ENCODE measurements at places on chromosomes 4 and X.

DNA sequence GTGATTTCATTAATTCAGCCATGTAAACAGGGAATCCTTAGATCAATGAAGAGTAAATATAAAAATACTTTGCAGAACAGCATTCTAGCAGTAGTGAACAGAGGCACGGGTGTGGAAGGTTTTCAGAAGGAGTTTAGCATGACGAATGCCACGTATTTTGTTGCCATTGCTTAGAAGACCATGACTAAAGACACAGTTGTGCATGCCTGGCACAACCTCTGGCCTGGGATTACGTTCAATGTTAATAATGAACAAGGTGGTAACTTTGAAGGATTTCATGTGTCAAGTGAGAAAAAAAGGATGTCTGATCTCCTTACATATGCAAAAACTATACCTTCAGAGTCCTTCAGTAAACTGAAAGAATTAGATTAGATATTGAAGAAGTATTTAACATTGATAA, 171.9 kb downstream of the MAGEB5 start:
- DNase-seq, result no peak

- no peak for DNase-seq
These were observed 62.6 kb downstream of the CASP6 start for GRCh38 chr4:109640644-109641043.

DNA sequence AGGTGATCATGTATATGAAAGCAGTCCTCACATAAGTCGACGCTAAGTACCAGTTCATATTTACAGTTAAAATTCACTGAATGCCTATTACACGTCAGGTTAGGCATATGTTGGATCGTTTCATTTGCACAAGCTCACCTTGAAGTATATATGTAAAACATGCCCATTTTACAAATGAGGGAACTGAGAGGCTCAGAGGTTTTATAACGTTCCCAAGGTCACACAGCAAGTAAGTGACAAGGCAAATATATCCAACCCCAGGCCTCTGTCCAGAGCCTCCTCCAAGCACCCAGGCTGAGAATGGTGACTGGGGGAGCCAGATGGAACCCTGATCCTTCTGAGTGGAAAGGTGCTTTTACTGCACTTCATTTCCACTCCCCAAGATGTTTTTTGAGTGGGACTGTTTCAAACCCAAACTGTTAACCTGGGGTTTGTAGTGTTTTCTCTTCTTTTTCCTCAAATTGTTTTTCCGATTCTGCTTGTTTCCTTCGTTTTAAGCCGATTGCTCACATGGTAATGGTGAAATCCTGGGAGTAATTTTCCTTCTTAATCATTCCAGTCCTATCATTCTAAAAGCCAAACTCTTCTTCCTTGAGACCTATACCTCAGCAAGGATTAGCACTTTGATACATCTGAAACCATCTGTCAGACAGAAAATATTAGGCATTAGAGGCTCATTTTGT, 791 bp downstream of the SMIM20 start:
- no peak for DNase-seq

- no peak for DNase-seq
These were observed 608.9 kb upstream of the LCORL start for GRCh38 chr4:18630218-18631110.

GRCh38 chr4:81965454-81965853, 408.3 kb downstream of the HNRNPD start:
- no peak for DNase-seq

DNA sequence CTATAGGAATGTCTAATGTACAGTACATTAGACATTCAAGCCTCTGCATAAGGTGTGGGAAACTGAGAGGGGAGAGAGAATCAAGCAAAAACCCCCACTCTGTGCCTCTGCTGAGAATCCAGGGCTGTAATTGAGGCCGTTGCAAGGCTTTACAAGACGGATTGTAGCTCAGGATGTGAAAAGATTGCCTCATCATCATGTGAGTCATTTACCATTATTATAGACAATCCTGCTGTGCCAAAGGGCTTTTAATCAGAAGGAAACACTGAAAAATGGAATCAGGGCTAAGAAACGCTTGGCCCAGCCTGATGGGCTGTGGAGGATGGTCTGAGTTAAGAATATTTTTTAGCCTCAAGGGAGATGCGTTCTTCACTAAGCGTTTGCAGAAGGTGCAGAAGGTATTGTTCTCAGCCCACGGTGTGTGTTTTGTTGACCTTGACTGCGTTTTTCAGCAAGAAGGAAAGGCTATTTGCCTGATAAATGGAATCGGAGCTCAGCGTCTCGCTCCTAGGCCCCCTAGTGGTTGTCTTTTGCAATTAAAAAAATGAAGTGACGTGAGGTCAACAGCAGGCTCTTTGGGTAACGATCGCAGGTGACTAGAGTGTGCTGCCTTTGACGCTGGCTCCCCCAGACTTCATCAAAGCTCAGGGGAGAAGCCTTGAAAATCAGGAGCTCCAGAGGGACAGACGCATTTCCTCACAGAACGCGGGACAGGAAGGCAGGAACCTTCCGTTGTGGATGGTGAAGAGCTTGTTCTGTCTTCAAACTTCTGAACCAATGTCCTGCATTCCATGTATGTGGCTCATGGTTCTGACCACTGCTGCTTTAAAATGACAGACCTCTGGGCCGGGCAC, 18.1 kb upstream of the CHRNA9 start:
- no peak for DNase-seq

DNA sequence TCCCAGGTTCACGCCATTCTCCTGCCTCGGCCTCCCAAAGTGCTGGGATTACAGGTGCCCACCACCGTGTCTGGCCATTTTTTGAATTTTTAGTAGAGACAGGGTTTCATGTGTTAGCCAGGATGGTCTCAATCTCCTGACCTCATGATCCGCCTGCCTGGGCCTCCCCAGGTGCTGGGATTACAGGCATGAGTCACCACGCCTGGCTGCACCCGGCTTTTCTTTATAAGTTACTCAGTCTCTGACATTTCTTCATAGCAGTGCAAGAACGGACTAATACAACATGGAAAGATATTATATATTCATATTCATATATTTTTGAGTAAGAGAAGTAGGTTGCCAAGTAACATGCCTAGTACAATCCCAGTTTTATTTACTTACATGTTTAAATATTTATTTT, 22.9 kb downstream of the SHROOM3 start:
- DNase-seq, result no peak

DNA sequence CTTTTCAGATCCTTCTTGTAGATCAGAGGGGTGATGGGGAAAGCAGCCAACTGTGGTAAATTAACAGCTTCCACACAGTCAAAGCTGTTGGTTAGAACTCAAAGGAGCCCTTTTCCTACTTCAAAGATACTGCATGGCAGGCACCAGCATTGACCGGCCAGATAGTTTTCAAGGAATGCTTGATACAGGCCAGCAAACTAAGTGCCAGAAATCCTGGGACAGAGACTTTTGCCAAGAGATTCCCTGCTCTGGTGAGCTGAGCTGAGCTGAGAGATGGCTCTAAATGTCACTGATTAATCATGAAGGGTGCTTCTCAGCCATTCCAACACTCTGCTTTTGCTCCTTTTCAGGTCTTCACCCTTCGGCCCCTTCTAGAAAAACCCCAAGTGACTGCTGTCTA, 131.6 kb upstream of the MED14 start:
- DNase-seq, result no peak

DNA sequence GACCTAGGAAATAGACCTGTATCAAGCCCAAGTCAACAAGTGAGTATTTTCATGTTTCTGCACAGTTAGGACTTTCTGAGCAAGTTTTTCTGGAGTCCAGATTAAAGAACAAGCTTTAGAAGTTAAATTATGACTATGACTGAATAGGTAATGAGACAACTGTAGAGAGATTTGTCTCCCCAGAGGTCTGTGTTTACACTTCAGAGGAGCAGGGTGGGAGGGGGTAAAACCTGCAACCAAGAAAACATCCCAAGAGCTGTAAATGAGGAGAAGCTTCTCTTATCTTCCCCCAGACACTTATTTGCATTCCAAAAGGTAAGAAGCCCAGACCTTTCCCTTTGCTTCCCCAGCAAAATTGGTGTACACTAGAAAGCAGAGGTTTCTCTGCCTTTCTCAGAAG, 22.1 kb upstream of the CEP135 start:
- DNase-seq, result no peak

DNA sequence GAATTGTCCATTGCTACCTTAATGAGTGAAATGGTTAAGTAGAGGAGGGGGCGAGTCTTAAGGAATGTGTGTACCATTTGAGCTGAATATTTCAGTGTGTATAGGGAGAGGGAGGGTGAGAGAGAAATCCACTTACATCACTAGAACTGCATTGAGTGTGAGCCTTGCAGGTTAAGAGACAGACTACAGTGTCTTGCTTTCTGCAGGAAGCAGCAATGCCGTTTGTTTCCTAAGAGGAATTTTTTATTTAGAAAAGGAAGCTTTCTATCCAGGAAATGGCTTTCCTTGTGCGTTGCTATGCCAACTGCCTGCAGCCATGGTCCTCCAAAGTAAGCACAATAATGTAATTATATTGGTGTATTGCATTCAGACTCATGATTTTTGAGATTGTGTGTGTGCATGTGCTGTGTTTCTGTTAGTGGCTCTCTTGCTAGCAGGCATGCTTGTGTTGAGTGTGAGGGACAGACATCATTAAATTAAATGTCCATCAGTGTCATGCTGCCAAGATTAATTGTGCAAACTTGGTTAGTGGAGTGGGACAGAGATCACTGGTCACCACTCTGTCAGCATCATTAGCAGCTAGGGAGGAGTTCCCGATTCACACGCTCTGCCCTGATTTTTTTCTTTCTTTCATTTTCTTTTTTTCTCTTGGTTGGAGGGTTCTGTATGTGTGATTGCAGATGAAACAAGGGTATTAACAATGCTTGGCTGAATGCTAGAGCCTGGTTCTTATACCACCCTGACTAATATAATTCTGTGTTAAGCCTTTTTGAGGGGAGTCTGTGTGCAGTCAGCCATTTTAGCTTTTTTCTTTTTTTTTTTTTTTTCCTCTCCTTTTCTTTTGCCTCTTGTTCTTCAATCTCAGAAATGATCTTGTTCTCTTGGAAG, 164.3 kb downstream of the RAPGEF2 start:
- DNase-seq, result no peak

GRCh38 chr4:105327222-105327621, 146.6 kb downstream of the PPA2 start:
- no peak for DNase-seq

- DNase-seq, result no peak
These were observed 2.8 kb upstream of the SRP72 start for GRCh38 chr4:56464581-56464980.

- no peak for DNase-seq
These were observed 133.5 kb downstream of the COL4A5 start for GRCh38 chrX:108573136-108573535.

DNA sequence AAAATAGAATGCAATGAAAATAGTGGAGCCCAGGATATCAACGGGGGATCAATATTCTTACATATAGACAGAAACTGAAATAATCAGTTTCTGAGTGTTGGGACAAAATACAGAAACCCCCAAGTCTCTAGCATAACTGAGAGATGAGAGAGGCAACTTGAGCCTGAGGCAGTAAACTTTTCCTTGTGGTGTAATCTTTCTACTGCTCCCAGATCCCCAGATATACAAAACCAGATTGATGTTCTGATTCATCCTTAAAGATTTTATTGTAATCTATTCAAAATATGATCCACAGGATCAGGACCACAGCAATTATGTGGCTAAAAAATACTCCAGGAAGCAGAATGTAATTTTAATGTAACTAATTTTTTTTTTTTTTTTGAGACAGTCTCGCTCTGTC, 2282.6 kb downstream of the ARAP2 start:
- DNase-seq, result peak; percentile 35

- DNase-seq, result peak; percentile 24
These were observed 291.6 kb upstream of the HS3ST1 start for GRCh38 chr4:11720292-11720691.

GRCh38 chrX:118484216-118484903, 11.3 kb upstream of the DOCK11 start:
- no peak for DNase-seq

GRCh38 chr4:102116121-102116520, 229.2 kb downstream of the SLC39A8 start:
- DNase-seq, result no peak

DNA sequence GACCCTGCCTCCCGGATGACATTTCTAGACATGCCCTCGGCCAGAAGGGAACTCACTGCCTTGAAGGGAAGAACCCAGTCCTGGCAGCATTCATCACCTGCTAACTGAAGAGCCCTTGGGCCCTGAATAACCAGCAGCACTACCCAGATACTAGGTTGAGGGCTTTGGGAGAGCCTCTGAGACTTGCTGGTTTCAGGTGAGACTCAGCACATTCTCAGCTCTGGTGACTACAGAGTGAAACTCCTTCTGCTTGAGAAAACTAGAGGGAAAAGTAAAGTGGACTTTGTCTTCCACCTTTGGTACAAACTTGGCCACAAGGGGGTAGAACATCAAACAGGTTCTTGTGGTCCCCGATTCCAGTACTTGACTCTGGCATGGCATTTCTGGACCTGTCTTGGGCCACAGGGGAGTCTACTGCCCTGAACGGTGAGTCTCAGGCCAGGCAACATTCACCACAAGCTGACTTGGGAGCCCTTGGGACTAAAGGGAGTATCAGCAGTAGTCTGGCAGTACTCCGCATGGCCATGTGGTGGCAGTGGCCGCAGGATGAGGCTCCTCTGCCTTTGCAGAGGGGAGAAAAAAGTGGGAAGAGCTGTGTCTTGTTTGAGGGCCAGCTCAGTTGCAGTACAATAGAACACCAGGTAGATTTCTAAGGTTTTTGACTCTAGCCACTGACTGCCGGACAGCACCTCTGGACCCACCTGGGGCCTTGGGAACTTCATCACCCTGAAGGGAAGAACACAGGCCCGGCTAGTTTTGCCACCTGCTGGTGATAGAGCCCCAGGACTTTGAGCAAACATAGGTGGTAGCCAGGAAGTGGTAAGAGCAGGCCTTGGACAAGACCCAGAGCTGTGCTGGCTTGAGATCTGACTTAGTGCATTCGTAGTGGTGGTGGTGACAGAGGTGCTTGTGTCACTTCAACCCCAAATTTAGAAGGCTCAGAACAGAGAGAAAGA, 414.8 kb downstream of the OPHN1 start:
- no peak for DNase-seq

- no peak for DNase-seq
These were observed 402 bp upstream of the UPRT start for GRCh38 chrX:75273483-75273882.

- peak; percentile 53 for DNase-seq
These were observed 34.0 kb upstream of the GYPA start for GRCh38 chr4:144174401-144175067.

DNA sequence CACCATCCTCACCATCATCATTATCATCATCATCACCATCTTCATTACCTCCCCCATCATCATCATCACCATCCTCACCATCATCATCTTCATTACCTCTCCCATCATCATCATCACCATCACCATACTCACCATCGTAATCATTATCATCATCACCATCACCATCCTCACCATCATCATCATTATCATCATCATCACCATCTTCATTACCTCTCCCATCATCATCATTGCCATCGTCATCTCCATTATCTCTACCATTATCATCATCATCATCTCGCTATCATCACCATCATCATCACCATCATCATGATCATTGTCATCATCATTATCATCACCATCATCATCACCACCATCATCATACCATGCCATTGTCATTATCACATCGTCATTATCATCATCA, 362.9 kb downstream of the DHRSX start:
- no peak for DNase-seq

DNA sequence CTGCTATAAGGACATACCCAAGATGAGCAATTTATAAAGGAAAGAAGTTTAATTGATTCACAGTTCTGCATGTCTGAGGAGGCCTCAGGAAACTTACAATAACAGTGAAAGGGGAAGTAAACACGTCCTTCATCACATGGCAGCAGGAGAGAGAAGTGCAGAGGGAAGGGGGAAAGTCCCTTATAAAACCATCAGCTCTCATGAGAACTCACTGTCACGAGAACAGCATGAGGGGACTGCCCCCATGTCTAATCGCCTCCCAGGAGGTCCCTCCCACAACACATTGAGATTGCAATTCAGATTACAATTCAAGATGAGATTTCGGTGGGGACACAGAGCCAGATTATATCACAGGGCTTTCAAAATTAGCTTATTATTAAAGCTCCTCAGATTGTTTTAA, 209.5 kb upstream of the PPP3CA start:
- DNase-seq, result no peak
